ENCODE measurements at places on chromosomes 12 and 14.

GRCh38 chr12:71472441-71472911, 32.9 kb downstream of the LGR5 start:
- DNase-seq, result no peak

DNA sequence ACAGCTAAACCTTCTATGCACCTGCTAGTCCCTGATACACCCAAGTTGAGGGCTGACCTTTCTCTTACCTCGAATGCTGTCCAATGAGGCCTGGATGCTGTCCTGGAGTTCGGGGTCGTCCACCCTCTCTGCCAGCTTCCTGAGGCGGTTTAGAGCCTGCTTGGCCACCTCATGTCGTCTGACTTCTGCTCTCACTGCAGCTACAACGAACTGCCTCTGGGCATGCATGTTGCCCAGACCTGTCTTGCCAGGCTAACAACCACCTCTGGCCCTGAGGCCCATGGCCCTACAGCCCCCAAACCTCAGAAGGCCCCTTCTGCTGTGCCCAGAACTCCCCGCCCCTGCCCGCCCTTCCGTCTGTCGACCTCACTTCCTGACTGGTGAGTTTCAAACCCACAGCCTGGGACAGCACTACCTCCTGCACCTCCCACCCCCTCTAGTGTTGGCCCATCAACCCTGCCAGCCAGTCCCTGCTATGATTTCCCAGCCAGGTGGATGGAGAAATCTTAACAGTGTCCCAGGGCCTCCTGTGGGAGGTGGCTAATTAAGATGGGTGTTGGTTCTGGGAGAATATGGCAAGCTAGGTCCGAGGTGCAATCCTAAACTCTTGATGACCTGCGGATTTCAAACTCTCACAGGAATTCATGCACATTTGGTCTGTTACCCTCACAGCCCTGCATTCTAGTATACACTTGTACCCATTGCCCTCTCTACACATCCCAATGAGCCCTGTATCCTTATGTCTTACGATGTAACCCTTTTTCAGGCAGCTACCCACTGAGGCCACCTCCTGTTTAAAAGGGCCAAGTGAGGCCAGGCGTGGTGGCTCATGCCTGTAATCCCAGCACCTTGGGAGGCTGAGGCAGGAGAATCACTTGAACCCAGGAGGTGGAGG, 2.7 kb upstream of the TSPAN31 start:
- peak; percentile 55 for DNase-seq

GRCh38 chr14:104633276-104634137, 28.9 kb upstream of the TMEM179 start:
- DNase-seq, result no peak

GRCh38 chr12:103772367-103773108, 68.5 kb downstream of the NT5DC3 start:
- DNase-seq, result no peak

DNA sequence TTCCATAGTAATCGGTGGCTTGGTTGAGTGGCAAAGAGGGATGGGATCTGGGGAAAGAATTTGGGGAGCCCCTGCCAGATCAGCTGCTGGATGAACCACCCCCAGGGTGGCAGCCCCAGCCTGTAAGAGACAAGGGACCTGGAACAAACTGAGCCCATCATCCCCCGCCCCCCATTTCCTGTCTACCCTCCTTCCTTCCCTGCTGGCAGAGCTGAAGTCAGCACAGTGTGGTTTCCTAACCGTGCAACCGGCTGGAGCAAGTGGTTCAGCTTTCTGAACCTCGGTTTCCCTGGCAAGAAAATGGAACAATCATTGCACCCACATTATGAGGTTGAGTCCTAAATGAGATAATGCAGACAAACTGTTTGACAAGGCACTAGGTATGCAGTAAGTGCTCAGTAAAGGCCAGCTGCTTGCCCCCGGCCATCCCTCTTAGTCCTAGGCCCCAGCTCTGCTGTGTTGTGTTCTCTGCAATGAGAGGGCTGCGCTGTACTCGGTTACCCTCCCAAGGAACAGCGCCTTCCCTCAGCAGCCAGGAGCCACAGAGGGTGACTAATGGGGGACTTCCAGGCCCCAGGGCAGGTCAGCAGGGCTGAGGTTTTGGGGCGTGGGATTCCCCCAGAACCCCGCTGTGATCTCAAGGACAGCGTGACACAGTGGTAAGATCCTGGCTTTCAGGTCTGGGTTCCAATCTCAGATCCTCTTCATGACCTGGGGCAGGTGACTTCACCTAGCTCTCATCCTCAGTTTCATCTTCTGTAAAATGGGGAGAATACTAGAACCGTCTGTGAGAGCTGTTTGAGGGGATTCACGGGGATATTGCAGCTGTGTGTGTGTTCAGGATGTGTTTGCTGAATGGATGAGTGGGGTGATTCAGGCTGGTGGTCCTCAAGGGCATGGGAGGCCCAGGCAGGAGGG, 16.5 kb downstream of the SELPLG start:
- peak; percentile 55 for DNase-seq

GRCh38 chr12:127336416-127336815, 930.6 kb upstream of the TMEM132C start:
- DNase-seq, result no peak

DNA sequence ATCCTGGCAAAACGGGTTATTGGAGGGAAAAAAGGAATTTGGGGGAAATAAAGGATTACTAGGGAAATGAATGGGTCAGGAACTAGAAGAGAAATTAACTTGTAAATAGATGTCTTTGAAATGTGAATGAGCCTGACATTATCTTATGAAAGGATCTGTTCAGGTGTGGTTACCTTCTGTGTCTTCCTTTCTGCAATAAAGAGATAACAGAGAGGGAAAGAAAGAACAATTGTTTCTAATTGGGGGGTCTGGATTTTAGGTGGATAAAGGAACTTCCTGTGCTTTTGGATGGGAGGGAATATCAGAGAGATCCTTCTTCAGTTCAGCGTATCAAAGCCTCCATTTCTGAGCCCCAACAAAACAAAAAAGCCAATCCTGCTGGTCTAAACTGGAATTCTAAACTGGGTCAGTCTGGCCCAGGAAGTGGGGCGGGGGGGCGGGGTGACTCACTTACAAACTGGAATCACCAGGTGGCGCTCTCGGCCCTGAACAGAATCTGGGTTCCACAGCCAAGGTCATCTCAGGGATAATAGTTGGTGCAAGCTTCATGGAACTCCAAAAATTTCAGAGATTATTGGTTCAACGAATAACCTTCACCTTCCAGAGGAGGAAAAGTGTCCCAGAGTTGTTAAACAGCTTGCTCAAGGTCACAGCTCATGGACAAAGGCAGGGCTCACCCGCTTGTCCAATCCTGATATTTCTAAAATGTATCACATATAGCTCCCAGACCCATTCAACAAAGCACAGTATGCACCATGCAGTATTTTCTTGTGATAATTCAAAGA, 15.2 kb upstream of the PEBP1 start:
- peak; percentile 47 for DNase-seq

GRCh38 chr12:3142386-3142785, 65.2 kb downstream of the TSPAN9 start:
- DNase-seq, result no peak

DNA sequence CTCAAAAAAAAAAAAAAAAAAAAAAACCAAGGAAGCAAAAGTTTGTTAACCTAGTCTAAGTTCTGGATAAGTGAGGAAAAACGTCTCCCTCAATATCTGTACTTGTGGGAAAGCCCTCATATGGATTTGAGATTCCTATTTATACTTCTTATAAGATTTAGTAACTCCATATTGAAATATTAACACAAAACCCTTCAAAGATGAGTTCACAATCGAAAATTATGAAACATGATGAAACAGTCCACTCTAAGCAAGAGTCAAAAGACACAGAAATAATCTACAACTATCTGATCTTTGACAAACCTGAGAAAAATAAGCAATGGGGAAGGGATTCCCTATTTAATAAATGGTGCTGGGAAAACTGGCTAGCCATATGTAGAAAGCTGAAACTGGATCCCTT, 25.2 kb downstream of the VWF start:
- DNase-seq, result no peak

GRCh38 chr14:94701861-94702370, 68.0 kb downstream of the GSC start:
- no peak for DNase-seq

DNA sequence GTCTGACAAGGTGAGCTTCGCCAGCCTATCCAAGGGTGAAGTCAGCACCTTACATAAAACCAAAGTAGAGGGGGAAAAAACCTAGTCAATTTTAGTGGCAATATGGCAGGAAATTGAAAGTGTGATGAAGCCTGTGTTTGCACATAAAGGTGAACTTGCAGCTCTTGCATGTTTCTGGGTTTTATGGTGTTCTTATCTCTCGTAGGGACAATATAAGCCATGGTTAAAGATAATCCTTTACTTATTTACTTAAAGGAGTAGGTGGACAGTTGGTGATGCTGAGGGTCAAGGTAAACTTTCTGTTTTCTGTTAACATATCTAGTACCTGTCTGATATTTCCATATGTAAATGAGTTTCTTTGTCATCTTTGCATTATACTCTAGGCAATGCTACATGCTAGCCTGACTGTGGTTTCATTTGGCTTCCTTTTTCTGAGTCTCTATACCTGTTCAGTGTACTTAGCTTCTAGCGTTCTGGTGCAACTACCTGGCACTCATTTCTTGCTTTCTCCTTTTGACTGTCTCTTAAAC, 32.8 kb downstream of the CCDC91 start:
- no peak for DNase-seq

GRCh38 chr14:43165651-43166050, 1341.4 kb downstream of the FSCB start:
- DNase-seq, result no peak

DNA sequence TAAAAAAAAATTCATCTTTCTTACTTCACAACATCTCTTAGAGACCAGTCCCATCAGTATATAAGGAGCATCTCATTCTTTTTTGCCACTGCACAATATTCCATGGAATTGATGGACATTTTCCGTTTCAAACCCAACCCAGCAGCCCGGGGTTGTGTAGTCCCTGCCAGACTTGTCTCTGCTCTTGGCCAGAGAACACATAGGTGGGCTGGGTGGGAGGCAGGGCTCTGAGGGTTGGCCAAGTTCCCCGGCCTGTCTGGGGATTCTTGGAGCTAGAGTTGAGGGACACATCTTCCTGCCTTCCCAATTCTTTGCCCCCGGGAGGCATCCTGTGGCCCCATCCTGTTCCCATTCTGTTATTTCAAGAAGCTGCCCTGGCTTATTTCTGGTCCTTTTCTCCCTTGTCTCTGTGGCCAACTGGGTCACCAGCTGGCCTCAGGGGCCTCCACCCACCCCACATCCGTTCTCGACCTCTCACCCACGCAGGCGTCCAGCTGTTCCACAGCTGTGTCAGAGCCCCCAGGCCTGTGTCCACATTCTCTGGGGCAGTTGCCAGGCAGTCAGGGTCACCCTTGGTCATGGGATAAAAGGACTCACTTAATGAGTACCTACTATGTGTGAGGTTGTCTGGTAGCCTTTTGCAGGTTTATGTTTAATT, 52.0 kb upstream of the CCDC63 start:
- DNase-seq, result no peak

GRCh38 chr12:26867080-26867479, 34.1 kb upstream of the ITPR2 start:
- no peak for DNase-seq

- no peak for DNase-seq
Measured at GRCh38 chr12:69886109-69886508, 61.1 kb downstream of the MYRFL start.

- no peak for DNase-seq
Measured at GRCh38 chr14:63960926-63961567, 108.2 kb downstream of the SYNE2 start.

DNA sequence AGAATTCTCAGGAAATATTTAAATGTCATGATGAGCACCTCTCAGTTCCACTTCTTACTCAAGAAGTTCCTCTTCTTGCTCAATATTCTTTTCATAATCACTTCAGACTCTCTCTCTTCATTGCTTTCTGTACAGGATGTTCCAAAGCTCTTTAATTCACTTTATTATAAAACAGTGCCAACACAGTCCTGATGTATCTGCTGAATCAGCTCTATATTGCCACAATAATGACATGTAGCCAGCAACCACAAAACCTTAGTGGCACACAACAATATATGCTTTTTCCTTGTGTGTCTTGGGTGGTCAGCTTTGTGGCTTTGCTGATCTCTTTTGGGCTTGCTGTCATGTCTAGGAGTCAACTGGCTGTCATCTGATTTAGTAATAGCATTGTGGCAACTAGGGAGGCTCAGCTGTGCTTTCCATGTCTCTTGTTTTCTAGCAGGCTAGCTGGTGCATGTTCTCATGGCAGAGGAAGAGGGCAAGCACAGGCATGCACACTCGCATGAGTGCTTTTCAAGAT, 52.8 kb upstream of the SLC2A13 start:
- DNase-seq, result no peak

DNA sequence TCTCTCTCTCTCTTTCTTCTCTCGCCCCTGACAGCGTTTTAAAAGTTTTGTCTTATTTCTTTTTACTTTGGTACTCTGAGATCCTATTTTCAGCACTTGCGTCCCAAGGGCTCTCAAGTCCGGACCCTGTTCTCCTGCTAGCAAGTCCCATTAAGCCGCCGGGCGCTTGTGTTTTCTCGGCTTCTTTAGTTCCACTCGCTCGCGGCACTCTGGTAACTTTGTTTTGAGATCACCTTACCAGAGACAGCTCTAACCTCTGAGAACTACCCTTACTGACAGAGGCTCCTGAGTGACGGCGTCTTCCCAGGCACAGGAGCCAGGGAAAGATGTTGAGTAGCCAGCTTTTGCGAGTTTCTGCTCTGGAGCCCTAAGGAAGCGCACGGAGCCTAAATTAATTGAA, 2.7 kb upstream of the MYF5 start:
- DNase-seq, result no peak
